ENCODE measurements at places on chromosomes 3 and 15. TPM values are rescaled to one million over a fixed set of nuclear protein-coding genes. Genes with fewer than 3 reads are reported as not detected.
A peak's percentile ranks its signal among the peaks of the same experiment; 100 is the strongest.

Gene SLC9C1
- under 0.01 TPM for total RNA-seq

- no peak for DNase-seq
These were observed 145.9 kb downstream of the MEIS2 start for GRCh38 chr15:36954486-36954885.

Gene KLF15
- total RNA-seq: 2.3 TPM

DNA sequence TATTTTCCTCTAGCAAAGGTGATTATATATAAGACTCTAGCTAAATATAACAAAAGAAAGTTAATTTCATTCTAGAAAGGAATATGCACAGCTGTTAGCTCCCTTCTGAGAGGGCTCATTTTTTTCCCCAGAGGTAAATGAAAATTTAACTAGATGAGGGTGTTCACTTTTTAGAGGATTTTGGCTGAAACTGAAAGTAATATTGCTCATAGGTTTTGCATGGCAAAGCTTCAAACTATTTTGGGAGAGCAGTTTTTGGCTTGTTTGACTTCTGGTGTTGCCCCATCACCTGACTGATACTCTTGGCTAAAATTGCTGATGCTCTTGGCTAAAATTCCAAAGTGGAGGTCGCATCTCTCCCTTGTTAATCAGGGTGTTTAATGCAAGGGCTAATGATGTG is 311.9 kb downstream of the EDEM1 start:
- DNase-seq: no peak

Gene BBX
- total RNA-seq: 53.5 TPM

DNA sequence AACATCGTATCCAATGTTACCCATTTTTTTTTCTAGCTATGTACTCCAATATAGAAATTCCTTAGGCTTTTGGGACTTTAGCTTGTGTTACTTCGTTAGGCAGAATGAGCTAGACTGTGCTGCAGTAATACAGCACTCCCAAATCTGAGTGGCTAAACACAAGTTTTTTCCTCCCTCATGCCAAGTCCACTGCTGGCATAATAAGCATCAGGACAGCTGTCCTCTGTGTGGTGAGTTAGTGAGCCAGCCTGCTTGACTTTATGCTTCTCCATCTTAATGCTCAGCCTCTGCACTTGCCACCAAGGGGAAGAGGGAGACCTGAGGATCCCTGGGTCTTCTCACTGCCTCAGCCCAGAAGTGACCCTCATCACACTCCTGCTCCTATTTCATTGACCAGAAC is 18.2 kb upstream of the ACOX2 start:
- DNase-seq: no peak

GRCh38 chr3:109803274-109803673 is 465.9 kb upstream of the DPPA4 start:
- no peak for DNase-seq

Gene PCOLCE2
- 12.1 TPM for total RNA-seq

Gene RASGRF1
- not detected for total RNA-seq

Gene CASR
- total RNA-seq: not detected

DNA sequence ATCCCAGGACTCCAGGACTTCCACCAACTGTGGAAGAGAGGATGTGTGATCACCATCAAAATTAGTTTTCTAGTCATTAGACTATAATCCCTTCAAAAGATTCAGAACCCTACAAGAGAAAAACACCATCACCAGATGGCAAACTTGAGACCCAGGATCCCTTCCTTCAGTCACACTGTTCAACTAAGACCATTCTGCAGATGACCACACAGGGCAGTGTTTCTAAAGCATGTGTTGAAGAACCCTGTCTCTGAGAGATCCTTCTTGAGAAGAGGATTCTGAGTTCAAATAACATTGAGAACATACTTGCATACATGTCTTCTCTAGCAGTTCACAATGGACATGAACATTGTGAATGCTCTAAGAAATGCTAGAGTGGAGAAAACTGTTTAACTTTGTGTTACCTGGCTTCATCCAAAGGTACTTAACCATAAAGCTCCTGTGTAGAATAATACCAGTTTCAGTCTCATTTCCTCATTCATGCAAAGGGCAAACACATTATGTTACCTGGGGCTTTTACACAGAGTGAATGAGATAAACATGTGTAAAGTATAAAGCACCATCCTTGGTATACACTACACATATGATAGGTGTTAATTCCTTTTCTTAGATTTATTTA is 2.4 kb upstream of the ADGRG7 start:
- DNase-seq: no peak

- DNase-seq: no peak
These were observed 16.7 kb upstream of the SOX2 start for GRCh38 chr3:181694805-181695660.

DNA sequence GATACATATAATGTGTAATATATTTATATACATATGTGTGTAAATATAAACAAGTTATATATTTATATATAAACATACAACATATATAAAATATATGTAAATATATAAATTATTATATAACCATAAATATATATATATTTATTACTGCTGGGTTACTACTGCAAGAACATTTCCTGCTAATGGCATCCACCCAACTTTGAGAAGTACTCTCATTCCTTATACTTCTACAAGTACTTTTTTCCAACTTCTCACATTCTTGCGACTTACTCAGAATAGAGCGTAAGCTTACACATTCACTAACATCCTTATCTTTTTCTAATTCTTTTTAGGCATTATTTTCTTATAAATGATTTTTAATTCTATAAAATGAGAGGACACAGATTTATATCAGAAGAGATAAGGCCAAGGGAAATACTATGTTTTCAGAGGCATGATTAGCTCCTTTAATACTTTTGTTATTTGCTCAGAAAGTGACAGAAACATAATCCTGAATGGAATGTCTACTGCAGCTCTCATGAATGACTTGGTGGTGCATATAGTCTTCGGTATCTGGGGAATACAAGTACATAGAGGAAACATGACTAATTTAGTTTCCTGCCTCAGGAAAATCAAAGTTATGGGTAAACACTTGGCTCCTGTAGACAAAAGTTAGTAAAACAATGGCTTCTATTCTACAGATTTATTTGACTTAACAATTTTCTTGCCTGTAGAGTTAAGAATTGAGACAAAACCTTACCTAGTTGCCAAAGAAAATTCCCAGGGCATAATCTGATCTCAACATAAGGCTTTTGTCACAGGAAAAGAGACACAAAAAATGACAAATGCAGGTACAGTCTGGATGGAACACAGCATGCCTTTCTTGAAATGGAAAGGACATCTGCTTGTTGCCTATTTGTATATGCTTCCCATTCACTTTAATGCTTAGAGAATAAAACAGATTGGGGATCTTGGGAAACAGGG is 453.9 kb downstream of the SQOR start:
- DNase-seq: peak; percentile 93

DNA sequence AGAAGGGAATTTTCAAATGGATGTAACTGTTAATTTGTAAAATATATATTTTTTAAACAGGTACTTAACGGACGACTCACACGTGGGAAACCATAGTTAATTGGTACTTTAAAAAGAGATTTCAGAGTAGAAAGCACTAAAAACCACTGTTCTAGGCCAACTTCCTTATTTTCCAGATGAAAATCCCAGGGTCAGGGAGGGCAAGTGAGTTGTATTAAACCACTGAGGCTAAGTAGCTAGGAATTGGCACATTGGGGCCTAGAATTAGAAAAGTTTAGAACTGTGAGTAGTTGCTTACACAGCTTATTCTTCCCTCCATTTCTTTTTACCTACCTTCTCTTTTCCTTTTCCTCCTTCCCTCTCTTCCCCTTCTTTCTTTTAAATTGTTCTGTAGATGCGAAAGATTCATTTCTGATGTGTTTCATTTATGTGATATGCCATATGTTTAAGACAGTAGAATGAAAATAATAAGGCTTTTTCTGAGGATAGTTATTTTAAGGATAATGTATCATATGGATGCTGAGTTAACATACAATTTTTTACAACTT is 4.1 kb upstream of the UTS2B start:
- no peak for DNase-seq

- no peak for DNase-seq
These were observed 398.9 kb upstream of the THBS1 start for GRCh38 chr15:39181940-39182339.

GRCh38 chr3:5485427-5485826 is 297.9 kb downstream of the EDEM1 start:
- no peak for DNase-seq

GRCh38 chr3:143084856-143085731 is 34.5 kb upstream of the CHST2 start:
- peak; percentile 67 for DNase-seq

GRCh38 chr15:73569361-73569760 is 63.8 kb downstream of the NPTN start:
- no peak for DNase-seq

DNA sequence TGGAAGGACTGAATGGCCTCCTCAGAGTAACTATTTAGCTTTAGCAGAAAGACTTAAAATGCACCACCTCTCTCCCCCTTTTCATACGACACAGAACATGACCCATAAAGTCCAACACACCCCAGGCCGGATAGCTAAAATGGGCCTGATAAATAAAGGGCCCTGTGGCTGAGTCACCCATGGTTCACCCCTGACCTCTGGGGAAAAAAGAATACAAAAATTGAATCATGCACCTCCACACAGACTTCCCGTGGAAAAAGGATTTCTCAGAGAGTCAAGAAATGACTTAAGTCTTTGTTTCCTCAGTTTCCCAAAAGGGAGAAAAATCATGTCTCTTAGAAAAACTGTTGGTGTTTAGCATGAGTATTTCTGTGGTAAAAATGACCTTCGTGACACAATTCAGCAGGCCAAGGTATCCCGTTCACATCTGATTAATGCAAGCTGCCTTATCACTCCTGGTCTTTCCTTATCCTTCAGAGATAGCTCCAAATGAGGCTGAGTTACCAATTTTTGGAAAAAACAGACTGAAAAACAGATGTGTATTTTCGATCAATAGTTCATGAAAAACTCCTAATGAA is 34.0 kb upstream of the ARHGEF3 start:
- no peak for DNase-seq

DNA sequence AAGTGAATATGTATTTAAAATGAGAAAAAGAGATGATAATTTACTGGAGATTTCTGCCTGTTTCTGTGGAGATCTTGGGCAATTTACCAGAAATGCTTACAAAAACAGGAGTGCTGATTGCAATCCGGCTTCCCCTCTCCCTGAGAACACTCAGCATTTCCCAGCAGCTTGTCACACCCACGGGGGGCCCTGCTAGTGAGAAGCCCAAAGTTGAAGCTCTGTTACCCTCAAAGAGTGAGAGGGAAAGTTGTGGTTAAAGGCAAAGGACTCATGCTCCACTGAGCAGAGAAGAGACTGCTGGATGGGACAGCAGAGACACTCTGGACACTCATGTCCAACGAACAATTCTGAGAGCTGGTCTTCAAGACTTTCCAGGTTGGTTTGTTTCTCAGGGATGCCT is 2.9 kb downstream of the MCTP2 start:
- DNase-seq: no peak

- no peak for DNase-seq
These were observed 5.6 kb downstream of the THPO start for GRCh38 chr3:184372296-184372821.

- no peak for DNase-seq
These were observed 828.2 kb upstream of the CFAP20DC start for GRCh38 chr3:59878038-59878427.

- DNase-seq: no peak
These were observed 675.4 kb downstream of the OTOL1 start for GRCh38 chr3:162171970-162172369.

- DNase-seq: no peak
These were observed 44.9 kb downstream of the CD86 start for GRCh38 chr3:122100083-122100482.

DNA sequence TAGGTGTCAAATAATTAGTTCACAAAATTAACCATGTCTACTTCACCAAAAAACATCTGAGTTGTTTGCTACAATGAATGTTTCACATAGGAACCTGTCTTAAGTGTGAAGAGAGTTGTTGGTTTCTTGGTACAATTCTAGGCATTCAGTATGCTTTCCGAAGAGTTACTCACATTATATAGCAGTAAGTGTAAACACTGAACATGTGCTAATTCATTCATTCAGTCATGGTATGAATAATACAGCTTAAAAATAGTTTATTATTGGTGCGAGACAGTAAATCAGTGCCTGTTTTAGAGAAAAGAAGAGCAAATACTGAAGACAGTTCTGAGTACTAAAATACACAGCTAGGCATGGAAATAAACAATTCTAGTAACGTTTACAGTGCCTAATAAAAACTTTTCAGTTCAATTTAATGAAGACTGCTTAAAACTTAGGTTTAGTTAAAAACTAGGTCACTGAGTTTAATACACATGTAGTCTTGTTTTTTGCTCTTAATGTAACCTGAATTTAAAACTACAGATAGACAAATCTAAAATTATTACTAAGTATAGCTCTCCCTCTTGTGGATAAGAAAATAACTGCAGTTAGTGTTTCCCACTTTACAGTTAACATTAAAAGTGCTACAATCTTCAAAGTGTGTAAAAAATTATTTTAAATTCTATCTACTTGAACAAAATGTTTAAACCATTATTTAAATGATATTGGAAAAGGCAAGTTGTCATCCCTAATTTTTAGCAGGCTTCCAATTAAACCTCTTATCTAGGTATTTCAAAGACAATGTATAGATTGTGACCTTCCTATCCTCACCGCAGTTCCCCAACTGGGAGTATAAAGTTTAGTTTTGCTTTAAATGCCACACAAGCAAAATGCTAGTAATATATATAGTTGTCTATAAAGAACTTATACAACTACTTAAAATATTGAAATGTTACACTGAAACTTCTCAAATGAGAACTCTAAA is 20.1 kb upstream of the ZCWPW2 start:
- no peak for DNase-seq

Gene RYR3
- under 0.01 TPM for total RNA-seq

Gene XCR1
- total RNA-seq: not detected

DNA sequence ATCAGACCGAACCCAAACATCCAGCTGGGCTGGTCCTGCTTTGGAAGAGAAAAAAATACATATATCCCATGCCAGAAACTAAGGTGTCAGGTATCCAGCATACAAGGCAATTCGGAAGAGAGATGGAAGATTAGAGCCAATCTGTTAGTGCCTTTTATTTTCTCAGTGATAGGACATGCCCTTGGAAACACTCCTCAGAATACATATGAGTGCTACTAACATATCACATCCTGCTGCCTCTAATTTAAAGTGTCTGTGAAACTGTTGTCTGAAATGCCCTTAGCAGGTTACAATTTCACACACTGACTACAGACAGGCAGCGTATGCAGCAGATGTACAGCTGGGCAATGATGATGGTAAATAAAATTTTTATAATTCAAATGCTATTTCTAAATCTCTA is 78.9 kb downstream of the RBPMS2 start:
- DNase-seq: no peak

DNA sequence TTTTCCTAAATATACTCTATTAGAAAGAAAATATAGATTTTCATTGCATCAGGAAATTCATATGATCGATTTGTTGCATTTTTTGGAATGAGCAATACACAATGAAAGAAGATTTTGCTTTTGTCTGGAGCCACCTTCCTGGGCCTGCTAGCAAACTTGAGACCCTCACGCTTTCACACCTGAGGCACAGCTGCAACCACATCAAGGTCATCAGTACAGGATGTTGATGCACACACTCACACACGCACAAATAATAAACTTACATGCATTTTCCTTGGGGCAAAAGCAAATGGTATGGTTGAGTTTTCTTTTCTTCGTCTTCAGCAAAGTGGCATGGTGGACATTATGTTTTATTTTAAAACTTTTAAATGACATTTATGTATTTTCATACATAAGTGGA is 64.8 kb upstream of the SATB1 start:
- no peak for DNase-seq
